ENCODE measurements at places on chromosomes 12 and 14.
A peak's percentile ranks its signal among the peaks of the same experiment; 100 is the strongest.

GRCh38 chr12:10623131-10623530 is 9.7 kb upstream of the MAGOHB start:
- DNase-seq: no peak

DNA sequence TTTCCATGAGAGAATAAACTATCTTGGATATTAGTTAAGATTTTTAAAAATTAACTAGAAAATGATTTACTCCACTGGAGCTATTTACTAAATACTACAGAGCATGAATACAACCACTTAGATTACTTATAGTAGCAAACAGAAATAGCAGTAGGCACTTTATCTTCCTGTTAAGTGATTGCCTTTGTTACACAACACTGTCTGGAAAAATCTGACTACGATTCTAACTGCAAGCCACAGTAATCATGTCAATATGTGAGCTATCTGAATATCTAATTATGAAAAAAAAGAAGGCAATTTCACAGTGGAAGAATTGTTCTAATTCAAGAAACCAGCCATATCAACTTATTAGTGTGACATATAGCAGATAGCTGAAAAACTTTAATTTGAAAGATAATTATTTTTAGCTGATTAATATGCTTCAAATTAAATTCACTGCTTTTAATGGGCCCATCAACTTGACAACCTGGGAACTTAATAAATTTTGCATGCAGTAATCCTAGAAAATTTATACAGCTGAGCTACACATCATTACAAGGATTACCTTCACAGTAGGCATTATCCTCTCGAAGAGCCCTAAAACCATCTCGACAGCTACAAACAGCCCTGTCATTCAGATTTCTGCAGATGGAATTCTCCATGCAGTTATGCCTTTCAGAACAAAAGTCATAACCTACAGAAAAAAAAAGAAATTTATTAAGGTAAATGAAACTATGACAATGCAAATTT is 172.8 kb downstream of the NELL2 start:
- no peak for DNase-seq

- DNase-seq: no peak
These were observed 103.0 kb upstream of the BCL11B start for GRCh38 chr14:99374964-99375363.

- no peak for DNase-seq
These were observed 30.8 kb upstream of the CMKLR1 start for GRCh38 chr12:108369736-108370396.

- DNase-seq: no peak
These were observed 4.5 kb downstream of the DDHD1 start for GRCh38 chr14:53148671-53149070.

DNA sequence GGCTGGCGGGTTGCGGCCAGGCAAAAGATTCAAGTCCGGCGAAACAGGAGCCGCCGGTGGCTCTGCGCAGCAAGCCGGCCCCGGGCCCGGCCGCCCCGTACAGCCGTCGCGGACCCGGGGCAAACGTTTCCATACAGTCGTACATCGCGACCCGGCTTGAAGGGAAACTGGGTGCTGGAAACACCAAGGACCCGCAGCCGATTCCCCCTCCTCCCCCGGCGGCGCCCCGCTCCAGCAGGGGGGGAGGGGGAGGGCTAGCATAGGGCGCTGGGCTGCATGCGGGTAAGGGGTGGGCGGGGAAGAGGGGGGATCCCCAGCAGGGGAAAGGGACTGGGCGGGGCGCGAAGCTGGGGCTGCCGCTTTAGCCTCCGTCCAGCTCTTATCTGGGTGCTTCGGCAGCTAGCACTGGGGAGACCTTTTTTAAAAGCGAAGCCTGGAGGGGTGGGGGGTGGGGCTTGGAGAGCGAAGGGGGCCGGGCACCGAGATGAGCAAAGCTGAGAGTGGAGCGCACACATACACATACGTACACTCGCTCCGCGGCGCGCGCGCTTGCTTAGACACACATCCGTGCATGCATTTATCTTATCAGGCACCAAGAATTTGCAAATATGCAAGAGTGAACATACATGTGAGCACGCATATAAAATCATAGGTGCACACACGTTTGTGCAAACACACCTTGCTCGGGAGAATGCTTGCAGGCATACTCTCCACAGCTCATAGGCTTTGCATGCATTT is 11.9 kb downstream of the RARG start:
- DNase-seq: peak; percentile 79

- no peak for DNase-seq
These were observed 19.1 kb downstream of the NGB start for GRCh38 chr14:77251870-77252269.

- no peak for DNase-seq
These were observed 52.6 kb downstream of the IFT81 start for GRCh38 chr12:110176745-110177144.

GRCh38 chr14:86464341-86464740 is 934.4 kb downstream of the FLRT2 start:
- no peak for DNase-seq

GRCh38 chr14:96497087-96497486 is 5.1 kb upstream of the PAPOLA start:
- no peak for DNase-seq

- no peak for DNase-seq
These were observed 40.3 kb downstream of the LEMD3 start for GRCh38 chr12:65209655-65210043.

- no peak for DNase-seq
These were observed 7.8 kb downstream of the HOXC5 start for GRCh38 chr12:54040648-54041047.

DNA sequence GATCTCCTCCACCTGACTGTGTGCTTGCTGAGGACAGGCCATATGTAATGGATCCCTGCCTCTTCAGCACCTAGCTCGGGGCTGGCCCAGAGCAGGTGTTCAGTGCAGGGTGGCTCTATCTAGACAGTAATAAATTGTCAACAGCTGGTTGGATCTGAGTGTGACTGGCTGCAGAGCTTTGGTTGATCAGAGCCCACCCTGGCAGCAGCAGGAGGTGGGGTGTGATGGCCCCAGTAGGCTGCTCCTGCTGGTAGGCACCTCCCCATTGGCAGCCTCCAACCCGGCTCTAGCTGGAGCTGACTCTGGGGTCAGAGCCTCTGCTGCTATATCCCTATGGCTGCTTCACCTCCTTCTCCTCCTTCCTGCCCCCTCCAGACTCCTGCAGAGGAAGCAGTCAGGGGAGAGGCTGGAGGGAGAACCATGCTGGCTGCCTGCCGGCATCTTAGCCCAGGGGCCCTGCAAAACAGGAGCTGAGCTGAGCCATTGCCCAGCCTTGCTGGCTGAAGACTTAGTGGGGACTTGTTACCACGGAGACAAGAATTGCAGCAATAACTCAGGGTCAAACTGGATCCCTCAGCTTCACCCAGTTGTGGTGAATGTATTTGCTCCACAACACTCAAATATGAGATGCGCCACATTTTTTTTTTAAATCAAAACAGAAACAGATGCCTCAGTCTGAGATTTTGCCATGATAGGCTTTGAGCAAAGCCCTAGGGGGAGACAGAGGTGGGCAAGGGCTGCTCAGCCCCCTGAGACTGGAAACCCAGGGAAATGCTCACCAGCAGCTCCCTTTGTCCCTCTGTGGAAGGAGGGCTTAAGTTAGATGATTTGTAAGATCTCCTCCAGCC is 22.2 kb downstream of the TMEM63C start:
- DNase-seq: no peak

- no peak for DNase-seq
These were observed 13.3 kb downstream of the NGDN start for GRCh38 chr14:23482823-23483148.

DNA sequence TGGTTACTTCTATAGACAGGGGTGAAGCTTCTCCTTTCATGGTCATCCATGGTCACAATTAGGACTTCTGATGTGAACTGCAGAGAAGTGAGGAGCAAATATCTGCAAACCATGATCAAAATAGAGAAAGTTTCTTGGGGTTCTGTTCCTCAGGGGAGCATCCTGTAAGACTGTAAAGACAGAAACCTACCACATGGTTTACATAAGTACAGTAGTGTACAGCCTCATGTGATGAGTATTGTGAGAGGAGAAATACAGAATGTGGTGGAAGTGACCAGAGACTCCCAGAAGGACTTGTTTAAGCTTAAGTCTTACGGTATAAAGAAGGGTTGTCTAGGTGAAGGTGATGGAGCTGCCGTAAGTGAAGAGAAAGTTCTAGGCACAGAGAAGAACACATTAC is 484.7 kb downstream of the LRIG3 start:
- no peak for DNase-seq

Data from stimulated activated CD4-positive, alpha-beta T cell treated with anti-CD3 and anti-CD28 coated beads, Interleukin-4, amount 100 ng/mL, for 1 hour (primary cell).